ENCODE measurements at places on chromosomes 7 and 10.

DNA sequence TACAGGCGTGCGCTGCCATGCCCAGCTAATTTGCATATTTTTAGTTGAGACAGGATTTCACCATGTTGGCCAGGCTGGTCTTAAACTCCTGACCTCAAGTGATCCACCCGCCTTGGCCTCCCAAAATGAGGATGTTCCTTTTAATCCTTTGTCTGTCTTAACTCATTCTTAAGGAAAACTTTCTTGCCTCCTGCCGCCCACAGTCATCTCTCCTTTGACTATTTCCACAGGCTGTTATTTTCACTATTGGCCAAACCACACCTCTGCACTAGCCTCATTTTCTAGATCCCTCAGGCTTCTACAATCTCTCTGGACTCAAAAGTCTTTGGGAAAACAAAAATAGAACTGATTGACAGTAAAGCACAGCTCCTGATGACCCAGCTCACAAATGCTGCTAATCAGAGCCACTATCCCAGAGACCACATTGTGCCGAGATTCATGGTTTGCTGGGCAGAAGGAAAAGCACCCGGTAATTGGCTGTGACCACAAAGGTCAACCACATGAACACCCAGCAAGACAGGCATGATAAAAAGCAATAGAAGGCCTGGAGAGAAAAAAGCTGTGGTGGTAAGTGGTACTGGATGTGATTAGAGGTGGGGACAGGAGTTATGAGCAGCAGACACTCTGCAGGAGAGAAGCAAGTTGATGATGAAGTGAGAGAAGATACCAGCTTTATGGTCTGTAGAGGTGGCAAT, 44.1 kb upstream of the ZNRF2 start:
- no peak for DNase-seq

DNA sequence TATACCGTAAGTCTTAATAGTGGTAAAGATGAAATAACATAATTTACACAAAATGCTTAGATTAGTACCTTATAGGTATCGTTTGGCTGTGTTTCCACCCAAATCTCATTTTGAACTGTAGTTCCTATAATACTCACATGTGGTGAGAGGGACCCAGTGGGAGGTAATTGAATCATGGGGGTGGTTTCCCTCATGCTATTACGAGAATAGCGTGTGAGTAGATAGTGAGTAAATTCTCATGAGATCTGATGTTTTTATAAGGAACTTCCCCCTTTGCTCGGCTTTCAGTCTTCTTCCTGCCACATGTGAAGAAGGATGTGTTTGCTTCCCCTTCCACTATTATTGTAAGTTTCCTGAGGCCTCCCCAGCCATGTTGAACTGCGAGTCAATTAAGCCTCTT, 426.3 kb upstream of the POT1 start:
- DNase-seq = peak; percentile 3

DNA sequence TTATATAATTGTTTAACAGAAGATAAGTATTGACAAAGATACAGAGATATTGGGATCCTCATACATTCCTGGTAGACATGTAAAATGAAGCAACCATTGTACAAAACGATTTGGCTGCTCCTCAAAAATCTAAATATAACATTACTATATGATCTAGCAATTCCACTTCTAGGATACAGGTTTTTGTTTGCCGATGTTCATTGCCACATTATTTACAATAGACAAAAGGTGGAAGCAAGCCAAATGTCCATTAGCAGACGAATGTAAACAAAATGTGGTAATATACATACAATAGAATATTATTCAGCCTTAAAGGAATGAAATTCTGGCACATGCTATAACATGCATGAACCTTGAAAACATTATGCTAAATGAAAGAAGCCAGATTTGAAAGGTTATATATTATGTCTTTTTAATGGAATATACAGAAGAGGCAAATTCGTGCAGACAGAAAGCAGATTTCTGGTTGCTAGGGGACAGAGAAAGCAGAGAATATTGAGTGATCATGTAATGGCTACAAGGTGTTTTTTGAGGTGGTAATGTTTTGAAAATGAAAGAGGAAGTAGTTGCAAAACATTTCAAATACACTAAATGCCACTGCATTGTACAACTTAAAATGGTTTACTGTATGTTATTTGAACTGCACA, 44.9 kb downstream of the POLR1F start:
- no peak for DNase-seq

DNA sequence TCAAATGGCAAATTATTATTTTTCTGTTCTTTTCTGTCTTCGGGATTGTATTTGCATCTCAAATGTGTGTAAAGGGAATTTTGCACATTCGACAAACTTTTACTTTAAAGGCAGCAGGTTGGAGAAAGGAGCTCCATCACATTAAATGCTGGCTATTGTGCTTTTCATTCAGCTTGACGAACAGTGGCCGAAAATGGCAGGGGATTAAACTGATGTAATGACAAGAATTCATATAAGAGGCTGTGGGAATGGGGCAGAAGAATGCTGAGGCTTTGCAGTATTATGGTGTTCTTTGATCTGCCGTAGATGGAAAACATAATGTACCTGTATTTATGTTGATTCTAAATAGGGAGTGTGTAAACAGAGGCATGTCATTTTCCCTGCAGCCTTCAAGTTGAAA, 376.0 kb downstream of the LRMDA start:
- no peak for DNase-seq

DNA sequence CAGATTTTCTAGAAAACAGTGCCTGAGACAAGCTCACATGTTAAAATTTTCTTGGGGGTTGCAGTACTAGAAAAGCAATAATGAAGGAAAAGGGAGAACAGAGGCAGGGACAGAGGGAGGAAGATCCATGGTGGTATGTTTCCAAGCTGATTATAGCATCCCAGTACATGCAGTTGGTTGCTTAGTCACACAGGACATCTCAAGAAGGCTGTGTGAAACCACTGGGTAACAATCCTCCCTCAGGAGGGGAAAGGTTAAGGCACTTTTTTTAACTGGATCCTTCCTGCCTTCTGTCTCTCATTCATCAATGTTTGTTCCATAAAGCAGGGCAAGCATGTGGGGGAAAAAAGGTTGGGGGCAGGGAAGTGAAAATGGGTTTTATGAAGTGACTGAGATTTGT, 6.1 kb upstream of the IMMP2L start:
- no peak for DNase-seq

GRCh38 chr10:33674491-33674890, 340.0 kb upstream of the NRP1 start:
- DNase-seq = no peak

DNA sequence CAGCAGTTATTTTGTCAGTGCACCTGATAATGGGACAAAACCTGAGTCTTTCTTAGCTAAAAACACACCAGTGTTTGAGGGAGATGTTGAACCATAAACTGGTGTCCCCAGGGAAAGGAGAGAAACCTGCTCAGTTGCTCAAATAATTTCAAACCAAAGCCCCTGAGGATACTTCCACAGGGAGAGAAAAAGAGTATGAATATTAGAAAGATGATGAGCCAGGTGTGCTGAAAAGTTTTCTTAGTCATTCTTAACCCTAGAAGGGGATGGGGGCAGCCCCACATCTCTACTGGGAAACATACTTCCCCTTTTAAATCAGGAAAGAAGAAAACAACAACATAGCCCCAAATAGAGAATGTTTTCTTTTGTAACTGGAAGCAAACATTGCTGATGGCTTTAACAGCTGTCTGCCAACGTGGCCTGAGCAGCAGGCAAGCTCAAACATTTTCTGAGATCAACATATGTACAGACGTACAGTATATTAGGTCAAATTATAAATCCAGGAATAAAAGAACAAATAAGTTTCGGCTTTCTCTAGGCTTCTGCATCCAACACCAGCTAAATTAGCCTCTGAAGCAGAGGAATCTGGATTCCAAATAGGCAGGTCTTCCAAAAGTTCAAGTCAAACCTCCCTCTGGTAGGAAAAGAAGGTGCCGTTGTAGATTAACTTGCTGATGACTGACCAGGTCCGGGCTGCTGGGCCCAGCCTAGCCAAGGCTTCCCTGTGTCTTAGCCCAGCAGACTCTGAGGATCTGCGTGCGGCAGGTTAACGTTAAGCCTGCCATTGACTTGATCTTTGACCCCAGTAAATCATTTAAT, 30.5 kb upstream of the FBXW4 start:
- no peak for DNase-seq

DNA sequence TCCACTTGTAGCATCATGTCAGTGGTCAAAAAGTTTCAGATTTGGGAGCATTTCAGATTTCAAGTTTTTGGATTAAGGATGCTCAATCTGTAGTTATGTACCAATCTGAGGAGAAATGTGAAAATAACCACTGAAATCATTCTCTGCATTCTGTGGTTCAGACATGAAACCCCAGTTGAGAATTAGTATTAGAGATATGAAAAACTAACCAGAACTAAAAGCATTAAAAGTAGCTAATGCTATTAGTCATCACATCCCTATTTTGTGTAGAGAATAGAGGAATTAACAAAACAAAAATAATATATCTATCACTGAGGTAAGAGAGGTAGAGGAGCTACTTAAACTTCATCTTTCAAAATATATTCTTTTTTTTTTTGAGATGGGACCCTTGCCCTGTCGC, 28.0 kb downstream of the MICU1 start:
- DNase-seq = no peak

GRCh38 chr7:16739863-16740622, 13.5 kb upstream of the TSPAN13 start:
- peak; percentile 79 for DNase-seq

GRCh38 chr10:8113616-8114015, 59.1 kb downstream of the GATA3 start:
- DNase-seq = no peak

- peak; percentile 10 for DNase-seq
Measured at GRCh38 chr7:145105561-145105960, 269.7 kb upstream of the TPK1 start.

GRCh38 chr7:18552316-18552916, 56.9 kb downstream of the HDAC9 start:
- no peak for DNase-seq

GRCh38 chr10:99345350-99345749, 16.2 kb downstream of the CNNM1 start:
- no peak for DNase-seq

GRCh38 chr7:153638821-153639435, 413.3 kb upstream of the DPP6 start:
- DNase-seq = no peak

DNA sequence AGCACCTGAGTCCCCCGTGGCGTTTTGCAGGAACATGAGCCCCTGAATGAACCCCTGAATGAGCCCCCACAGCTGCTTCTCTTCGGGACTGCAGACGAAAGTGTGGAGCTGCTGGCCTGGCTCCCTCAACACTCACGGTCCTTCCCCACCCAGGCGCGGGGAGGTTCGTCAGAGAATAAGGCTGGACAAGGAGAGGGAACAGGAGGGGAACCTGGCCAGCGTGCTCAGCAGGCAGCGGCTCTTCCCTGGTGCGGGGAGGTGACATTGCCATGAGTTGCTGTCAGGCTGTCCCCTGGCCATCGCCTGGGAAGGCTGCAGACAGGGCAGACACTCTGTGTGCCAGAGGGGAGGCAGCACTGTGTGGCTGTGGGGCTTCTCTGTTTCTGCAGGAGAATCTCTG, 80.9 kb upstream of the SHH start:
- no peak for DNase-seq

DNA sequence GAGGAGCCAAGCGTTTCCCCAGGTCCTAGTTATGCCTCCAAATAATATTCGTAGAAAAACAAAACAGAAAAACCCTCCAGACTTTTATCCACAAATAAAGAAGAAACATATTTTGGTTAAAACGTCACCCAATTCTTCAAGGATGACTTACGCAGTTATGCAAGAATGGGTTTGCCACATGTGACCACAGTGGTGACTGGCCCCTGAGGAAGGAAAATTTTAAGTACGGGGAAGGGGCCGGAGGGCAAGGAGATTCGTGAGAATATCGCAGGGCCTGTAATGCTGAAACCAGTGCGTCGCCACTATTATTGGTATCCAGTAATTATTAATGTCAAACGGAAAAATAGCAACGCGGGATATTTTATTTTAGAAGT, 537 bp upstream of the MRPS24 start:
- peak; percentile 78 for DNase-seq

- no peak for DNase-seq
Measured at GRCh38 chr10:75013522-75013921, 97.9 kb upstream of the SAMD8 start.

DNA sequence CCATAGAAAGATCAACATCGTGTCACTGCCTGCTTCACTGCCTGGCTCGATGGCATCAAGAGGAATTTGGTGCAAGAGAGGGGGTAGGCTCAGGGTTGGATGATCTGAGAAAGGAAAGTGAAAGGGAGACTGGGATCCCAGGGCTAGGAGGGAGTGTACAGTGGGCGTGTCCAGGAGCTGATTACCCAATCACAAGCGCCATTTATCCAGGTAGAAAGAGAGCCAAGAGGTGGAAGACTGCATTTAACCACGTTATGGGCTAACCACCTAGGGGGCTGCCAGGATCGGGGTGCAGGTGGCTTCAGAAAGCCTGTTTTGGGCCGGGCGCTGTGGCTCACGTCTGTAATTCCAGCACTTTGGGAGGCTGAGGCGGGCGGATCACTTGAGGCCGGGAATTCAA, 10.3 kb downstream of the PODXL start:
- DNase-seq = no peak

DNA sequence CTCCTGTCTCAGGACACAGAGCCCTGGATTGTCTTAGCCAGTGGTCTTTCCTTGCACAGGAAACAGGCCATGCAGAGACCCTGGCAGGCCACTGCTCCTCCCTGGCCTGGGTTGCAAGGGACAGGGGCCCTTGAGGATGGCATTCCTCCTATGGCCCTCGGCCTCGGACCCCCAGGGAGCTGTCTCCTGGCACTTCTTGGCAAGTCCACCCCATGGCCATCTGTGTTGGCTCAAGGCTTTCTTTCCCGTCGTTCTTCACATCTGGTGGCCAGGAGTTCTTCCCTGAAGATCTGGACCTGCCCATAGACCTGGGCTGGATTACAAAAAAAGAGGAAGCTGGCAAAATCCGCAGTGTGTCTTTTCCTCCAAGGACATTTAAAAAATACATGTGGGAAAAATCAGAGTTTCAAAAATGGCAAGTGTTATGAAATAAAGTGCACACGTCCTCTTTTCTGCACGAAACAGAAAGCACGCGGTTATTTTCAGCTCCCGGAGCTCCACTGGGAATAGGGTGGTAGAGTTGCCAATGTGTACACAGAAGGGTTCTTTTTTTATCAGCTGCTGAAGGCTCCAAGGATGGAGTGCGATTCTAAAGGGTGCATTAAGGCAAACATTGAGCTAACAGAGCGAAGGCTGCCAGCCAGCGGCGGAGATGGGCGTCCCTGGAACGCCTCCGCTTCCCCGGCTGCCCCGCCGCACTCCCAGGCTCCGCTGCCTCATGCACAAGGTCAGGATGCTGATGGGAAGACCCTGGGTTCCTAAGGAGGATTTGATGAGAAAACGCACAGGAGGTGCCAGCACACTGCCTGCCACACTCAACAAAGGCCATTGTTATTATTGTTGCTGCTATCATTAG, 62.8 kb upstream of the FAM20C start:
- no peak for DNase-seq

Measured in foreskin melanocyte (primary cell).